ENCODE measurements at places on chromosomes 2 and 18. TPM values are rescaled to one million over a fixed set of nuclear protein-coding genes. Genes with fewer than 3 reads are reported as not detected.

DNA sequence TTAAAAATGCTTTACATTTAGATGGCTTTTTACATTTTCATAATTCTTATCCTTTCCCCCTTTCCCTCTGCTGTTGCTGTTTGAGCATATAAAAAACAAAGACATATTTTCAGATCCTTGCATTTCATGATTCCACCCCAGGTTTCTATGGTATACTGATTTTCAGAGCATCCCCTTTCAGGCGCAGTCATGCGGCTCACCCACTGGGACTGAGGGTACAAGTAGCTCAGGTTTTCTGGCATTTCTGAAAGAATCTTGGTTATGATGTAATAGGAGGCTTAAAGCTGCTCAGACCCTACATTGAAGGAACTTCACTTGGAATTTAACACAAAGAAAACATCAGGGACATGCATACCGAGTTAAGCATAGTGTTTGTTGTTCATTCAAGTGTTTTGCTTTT is 310.8 kb downstream of the ETAA1 start:
- no peak overlapping the region for H3K27ac ChIP-seq
- no peaks in the 10 kb centered on the region for H3K36me3 ChIP-seq
- no peak overlapping the region for H3K4me3 ChIP-seq
- H3K27me3 ChIP-seq = no peaks in the 10 kb centered on the region
- no peaks in the 10 kb centered on the region for H3K4me1 ChIP-seq

COL4A3 gene
- total RNA-seq = not detected

GRCh38 chr2:7209757-7210555 is 292.7 kb downstream of the RNF144A start:
- H3K4me1 ChIP-seq = no peaks in the 10 kb centered on the region
- no peaks in the 10 kb centered on the region for H3K36me3 ChIP-seq
- H3K27ac ChIP-seq = no peak overlapping the region
- H3K4me3 ChIP-seq = no peak overlapping the region
- no peaks in the 10 kb centered on the region for H3K27me3 ChIP-seq

- H3K36me3 ChIP-seq = peaks cover 4% of the 10 kb centered on the region
- H3K4me1 ChIP-seq = peaks cover 25% of the 10 kb centered on the region
- H3K4me3 ChIP-seq = peak overlapping the region; percentile 76
- peaks cover 37% of the 10 kb centered on the region for H3K27me3 ChIP-seq
- peak overlapping the region; percentile 52 for H3K27ac ChIP-seq
- no peak for DNase-seq
These were observed 428 bp downstream of the TCF4 start for GRCh38 chr18:55587418-55588110.

FNDC4 gene
- total RNA-seq = not detected

SIGLEC15 gene
- not detected for total RNA-seq

GRCh38 chr2:59385971-59386370 is 1144.8 kb upstream of the FANCL start:
- H3K4me3 ChIP-seq = no peak overlapping the region
- H3K27me3 ChIP-seq = no peaks in the 10 kb centered on the region
- no peaks in the 10 kb centered on the region for H3K36me3 ChIP-seq
- H3K4me1 ChIP-seq = no peaks in the 10 kb centered on the region

MALL gene
- total RNA-seq = not detected

DNA sequence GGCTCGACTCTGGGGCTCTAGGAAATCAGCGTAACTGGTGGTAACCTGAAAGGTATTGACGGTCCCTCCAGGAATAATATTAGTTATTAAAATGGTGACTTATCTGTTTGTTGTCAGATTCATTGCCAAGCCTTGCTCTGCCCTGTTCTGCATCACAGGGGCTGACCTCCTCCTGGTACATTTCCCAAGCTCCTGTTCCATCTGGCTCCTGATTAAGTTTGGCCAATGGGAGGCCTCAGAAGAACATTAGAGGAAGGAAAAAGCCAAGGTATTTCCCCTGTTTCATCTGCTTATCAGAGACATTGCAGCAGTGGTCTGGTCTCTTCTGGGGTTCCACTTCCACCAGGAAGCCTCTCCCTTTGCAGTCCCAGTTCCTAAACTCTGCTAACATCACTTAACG is 527.0 kb downstream of the TNS1 start:
- peaks cover 5% of the 10 kb centered on the region for H3K4me1 ChIP-seq
- no peak overlapping the region for H3K27ac ChIP-seq
- DNase-seq = no peak
- H3K27me3 ChIP-seq = peaks cover 2% of the 10 kb centered on the region
- H3K4me3 ChIP-seq = no peak overlapping the region
- no peaks in the 10 kb centered on the region for H3K36me3 ChIP-seq

GRCh38 chr18:68564351-68564750 is 150.6 kb downstream of the TMX3 start:
- no peak overlapping the region for H3K27ac ChIP-seq
- H3K36me3 ChIP-seq = no peaks in the 10 kb centered on the region
- H3K4me1 ChIP-seq = no peaks in the 10 kb centered on the region
- no peaks in the 10 kb centered on the region for H3K27me3 ChIP-seq

DNA sequence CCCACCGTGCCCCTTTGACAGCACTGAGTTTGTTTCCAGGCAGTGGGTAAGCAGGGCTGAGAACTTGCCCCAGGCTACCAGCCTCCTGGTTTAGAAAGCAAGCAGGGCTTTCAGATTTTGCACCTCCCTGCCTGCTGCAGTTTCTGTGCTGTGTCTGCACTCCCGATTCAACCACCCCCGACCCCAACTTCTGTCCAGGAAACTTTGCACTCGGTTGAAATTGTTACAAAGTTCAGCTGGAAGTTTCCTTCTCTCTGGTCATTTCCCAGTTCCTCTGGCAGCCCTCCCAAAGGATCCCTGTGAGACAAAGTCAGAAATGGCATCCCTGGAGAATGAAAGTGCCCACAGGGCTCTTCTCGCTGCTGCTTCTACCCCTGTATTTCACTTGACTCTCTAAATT is 12.4 kb upstream of the UPP2 start:
- DNase-seq = no peak
- H3K4me3 ChIP-seq = no peak overlapping the region
- H3K27ac ChIP-seq = no peak overlapping the region
- H3K4me1 ChIP-seq = no peaks in the 10 kb centered on the region
- H3K27me3 ChIP-seq = peaks cover 5% of the 10 kb centered on the region
- no peaks in the 10 kb centered on the region for H3K36me3 ChIP-seq

DNA sequence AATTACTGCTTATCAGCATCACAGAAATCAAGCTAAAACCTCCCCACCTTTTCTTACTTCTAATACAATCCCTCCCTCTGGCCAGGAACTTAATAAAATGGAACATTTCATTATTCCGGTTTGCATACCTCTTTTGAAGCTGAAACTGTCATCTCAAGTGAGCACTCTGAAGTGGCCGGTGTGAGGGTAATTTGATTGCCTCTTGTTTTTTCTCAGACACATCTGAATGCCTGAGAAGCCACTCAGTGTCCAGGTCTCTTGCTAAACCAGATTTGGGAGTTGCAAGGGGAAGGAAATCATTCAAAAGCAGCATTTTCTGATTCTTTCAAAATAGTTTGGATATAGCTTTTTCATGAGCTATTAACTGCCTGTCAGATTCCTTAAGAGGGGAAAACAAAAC is 190.3 kb downstream of the C1D start:
- H3K4me3 ChIP-seq = no peak overlapping the region
- H3K36me3 ChIP-seq = no peaks in the 10 kb centered on the region
- no peak overlapping the region for H3K27ac ChIP-seq
- peaks cover 8% of the 10 kb centered on the region for H3K27me3 ChIP-seq

FER1L5 gene
- total RNA-seq = not detected

DNA sequence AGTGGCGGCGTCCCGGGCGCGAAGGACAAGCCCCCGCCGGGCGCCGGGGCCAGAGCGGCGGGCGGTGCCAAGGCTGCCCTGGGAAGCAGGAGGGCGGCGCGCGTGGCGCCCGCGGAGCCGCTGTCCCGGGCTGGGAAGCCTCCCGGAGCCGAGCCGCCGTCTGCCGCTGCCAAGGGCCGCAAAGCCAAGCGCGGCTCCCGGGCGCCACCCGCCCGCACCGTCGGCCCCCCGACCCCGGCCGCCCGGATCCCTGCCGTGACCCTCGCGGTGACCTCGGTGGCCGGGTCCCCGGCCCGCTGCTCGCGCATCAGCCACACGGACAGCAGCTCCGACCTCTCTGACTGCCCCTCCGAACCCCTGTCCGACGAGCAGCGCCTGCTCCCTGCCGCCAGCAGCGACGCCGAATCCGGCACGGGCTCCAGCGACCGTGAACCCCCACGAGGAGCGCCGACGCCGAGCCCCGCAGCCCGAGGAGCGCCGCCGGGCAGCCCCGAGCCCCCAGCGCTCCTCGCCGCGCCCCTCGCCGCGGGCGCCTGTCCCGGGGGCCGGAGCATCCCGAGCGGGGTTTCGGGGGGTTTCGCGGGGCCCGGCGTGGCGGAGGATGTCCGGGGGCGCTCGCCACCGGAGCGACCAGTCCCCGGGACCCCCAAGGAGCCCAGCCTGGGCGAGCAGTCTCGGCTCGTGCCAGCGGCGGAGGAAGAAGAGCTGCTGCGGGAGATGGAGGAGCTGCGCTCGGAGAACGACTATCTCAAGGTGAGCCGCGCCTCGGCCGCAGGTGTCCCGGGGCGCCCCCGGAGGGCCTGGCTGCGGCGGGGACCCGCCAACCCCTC is 820 bp downstream of the MTCL1 start:
- DNase-seq = peak; percentile 25
- H3K27me3 ChIP-seq = peaks cover 57% of the 10 kb centered on the region
- peaks cover 18% of the 10 kb centered on the region for H3K4me1 ChIP-seq
- H3K4me3 ChIP-seq = peak overlapping the region; percentile 72
- peaks cover 2% of the 10 kb centered on the region for H3K36me3 ChIP-seq

- H3K36me3 ChIP-seq = no peaks in the 10 kb centered on the region
- no peak for DNase-seq
- H3K4me1 ChIP-seq = no peaks in the 10 kb centered on the region
- no peak overlapping the region for H3K27ac ChIP-seq
- no peaks in the 10 kb centered on the region for H3K27me3 ChIP-seq
- H3K4me3 ChIP-seq = no peak overlapping the region
These were observed 70.3 kb upstream of the COL5A2 start for GRCh38 chr2:189249901-189250300.

DNA sequence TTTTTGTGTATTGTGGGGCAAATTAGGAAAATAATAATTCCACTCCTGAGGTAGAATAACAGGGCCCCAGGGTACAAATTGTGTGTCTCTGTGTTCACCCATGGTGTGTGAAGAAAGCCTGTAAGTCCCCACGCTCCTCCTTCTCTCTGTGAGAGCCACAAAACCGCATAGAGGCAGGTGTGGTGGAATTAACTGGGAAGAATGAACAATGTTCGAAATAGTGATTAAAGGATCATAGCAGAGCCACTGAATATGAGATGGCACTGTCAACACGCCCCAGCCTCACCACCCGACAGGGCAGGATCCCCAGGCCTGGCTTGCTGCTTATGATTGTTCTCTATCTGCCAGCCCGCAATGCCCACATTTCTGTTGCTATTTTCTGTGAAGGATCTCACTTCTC is 14.1 kb downstream of the IL1RN start:
- no peak overlapping the region for H3K4me3 ChIP-seq
- peaks cover 18% of the 10 kb centered on the region for H3K27me3 ChIP-seq
- no peak overlapping the region for H3K27ac ChIP-seq

- peaks cover 19% of the 10 kb centered on the region for H3K36me3 ChIP-seq
- no peaks in the 10 kb centered on the region for H3K27me3 ChIP-seq
- DNase-seq = no peak
- H3K4me3 ChIP-seq = no peak overlapping the region
These were observed 2.1 kb upstream of the SMCHD1 start for GRCh38 chr18:2653467-2653866.

CRYGC gene
- not detected for total RNA-seq

DNMT3A gene
- total RNA-seq = 76.4 TPM

DNA sequence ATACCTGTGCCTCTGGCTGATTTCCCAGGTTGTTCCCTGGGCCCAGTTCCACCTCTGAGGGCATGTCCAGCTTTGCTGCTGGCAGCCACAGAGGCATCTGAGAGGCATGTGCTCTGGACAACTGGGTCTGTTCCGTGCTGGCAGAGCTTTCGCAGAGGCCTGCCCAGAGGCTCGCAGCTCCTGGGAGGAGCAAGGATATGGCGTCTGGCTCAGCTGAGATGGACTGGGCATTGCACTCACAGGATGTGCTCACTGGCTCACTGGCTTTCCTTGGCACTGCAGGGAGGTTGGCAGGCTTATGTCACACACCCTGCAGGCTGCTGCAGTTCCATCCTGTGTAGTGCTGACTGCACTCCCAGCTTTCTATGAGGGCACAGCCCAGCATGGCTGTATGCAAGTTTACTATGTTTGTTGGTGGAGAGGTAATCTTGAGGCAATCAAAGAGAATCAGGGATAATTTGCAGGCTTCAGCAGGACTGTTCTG is 172.3 kb downstream of the PRKCE start:
- H3K4me3 ChIP-seq = no peak overlapping the region
- no peak overlapping the region for H3K27ac ChIP-seq
- no peak for DNase-seq
- H3K27me3 ChIP-seq = no peaks in the 10 kb centered on the region
- H3K4me1 ChIP-seq = peaks cover 19% of the 10 kb centered on the region

- no peak overlapping the region for H3K4me3 ChIP-seq
- H3K36me3 ChIP-seq = no peaks in the 10 kb centered on the region
- H3K4me1 ChIP-seq = no peaks in the 10 kb centered on the region
- H3K27ac ChIP-seq = no peak overlapping the region
- peaks cover 2% of the 10 kb centered on the region for H3K27me3 ChIP-seq
- peak; percentile 44 for DNase-seq
These were observed 13.3 kb upstream of the CYP20A1 start for GRCh38 chr2:203225423-203226039.

TUBA3D gene
- total RNA-seq = not detected

DSC3 gene
- not detected for total RNA-seq

- no peaks in the 10 kb centered on the region for H3K36me3 ChIP-seq
- H3K4me3 ChIP-seq = no peak overlapping the region
- H3K27me3 ChIP-seq = peaks cover 3% of the 10 kb centered on the region
- no peaks in the 10 kb centered on the region for H3K4me1 ChIP-seq
- DNase-seq = no peak
These were observed 115.5 kb downstream of the ESCO1 start for GRCh38 chr18:21484851-21485636.

- DNase-seq = no peak
- H3K4me3 ChIP-seq = no peak overlapping the region
- H3K27ac ChIP-seq = no peak overlapping the region
- no peaks in the 10 kb centered on the region for H3K27me3 ChIP-seq
These were observed 71.0 kb downstream of the GALNT14 start for GRCh38 chr2:31067259-31067658.

GRCh38 chr2:5967506-5967905 is 275.3 kb downstream of the SOX11 start:
- no peaks in the 10 kb centered on the region for H3K27me3 ChIP-seq
- no peak overlapping the region for H3K4me3 ChIP-seq
- no peak overlapping the region for H3K27ac ChIP-seq
- H3K4me1 ChIP-seq = no peaks in the 10 kb centered on the region

DNA sequence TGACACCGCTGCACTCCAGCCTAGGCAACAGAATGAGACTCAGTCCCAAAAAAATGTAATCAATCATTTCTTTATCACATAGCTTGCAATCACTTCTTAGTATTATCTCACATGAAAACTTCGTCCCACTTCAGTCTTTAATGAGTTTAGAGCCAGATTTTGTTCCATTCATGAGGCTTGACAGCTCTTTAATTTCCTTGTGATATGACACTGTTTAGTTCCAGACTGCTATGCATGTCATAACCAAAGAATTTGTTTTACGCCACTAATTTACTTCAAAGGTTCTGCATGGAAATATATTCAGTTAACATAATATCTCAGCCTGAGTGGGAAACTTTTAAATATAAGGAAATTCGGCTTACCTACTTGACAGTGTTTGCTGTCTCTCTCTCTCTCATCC is 113.1 kb downstream of the ZNF532 start:
- peaks cover 12% of the 10 kb centered on the region for H3K27me3 ChIP-seq
- no peaks in the 10 kb centered on the region for H3K36me3 ChIP-seq
- no peak overlapping the region for H3K27ac ChIP-seq
- no peaks in the 10 kb centered on the region for H3K4me1 ChIP-seq

ACTG2 gene
- total RNA-seq = 0.81 TPM

THSD7B gene
- total RNA-seq = not detected

All from activated CD8-positive, alpha-beta T cell treated with anti-CD3 and anti-CD28 coated beads, Interleukin-2, amount 10 ng/mL, durations not matched to agents 7 days and 5 days (primary cell).